ENCODE measurements at places on chromosomes 11 and 22. TPM values are rescaled to one million over a fixed set of nuclear protein-coding genes. Genes with fewer than 3 reads are reported as not detected.

Gene RAG2
- not detected for total RNA-seq

Gene BTBD18
- not detected for total RNA-seq

Gene OR52J3
- not detected for total RNA-seq

GRCh38 chr11:83116015-83116641, 40.8 kb upstream of the PCF11 start:
- H3K4me3 ChIP-seq = no peak overlapping the region
- H3K4me1 ChIP-seq = no peaks in the 10 kb centered on the region
- H3K27me3 ChIP-seq = no peaks in the 10 kb centered on the region

- H3K36me3 ChIP-seq = peaks cover 2% of the 10 kb centered on the region
- H3K27me3 ChIP-seq = no peaks in the 10 kb centered on the region
- DNase-seq = no peak
- H3K4me1 ChIP-seq = peaks cover 7% of the 10 kb centered on the region
Measured at GRCh38 chr22:32868946-32869345, 67.4 kb downstream of the TIMP3 start.

All from WTC11 (cell line).